ENCODE measurements at places on chromosomes 12 and 14. TPM values are rescaled to one million over a fixed set of nuclear protein-coding genes. Genes with fewer than 3 reads are reported as not detected.

Gene LUM
- total RNA-seq: not detected

Gene UBC
- total RNA-seq: 773 TPM

Gene LEMD3
- total RNA-seq: 62.1 TPM

Gene AICDA
- not detected for total RNA-seq

Gene GPHN
- 12.1 TPM for total RNA-seq

- H3K27ac ChIP-seq: peak overlapping the region; percentile 94
- peaks cover 33% of the 10 kb centered on the region for H3K36me3 ChIP-seq
- DNase-seq: no peak
Measured at GRCh38 chr14:75522983-75523318, 682 bp downstream of the BATF start.

- DNase-seq: no peak
- H3K27ac ChIP-seq: no peak overlapping the region
- no peaks in the 10 kb centered on the region for H3K4me1 ChIP-seq
Measured at GRCh38 chr14:44404036-44404435, 103.0 kb downstream of the FSCB start.

DNA sequence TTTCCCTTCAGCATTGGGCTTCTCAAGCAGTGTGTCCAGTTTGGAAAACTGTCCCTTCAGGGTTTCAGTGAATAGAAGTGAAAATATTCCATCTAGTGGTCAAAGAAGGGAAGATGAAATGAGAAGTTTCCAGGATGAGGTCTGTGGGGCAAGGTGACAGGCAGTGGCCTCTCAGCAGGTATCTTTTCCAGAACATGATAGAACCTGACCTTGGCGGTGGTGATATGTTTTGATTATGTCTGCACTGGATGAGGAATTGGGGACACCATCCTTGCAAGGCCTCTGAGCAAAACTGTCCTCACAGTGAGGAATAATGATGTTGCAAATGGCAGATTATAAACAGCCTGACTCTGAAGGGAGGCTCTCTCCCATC, 4.7 kb downstream of the GPX2 start:
- H3K4me3 ChIP-seq: no peak overlapping the region
- peaks cover 86% of the 10 kb centered on the region for H3K36me3 ChIP-seq
- H3K27ac ChIP-seq: peak overlapping the region; percentile 61
- no peaks in the 10 kb centered on the region for H3K27me3 ChIP-seq
- DNase-seq: no peak

GRCh38 chr12:84463741-84464495, 448.7 kb downstream of the SLC6A15 start:
- no peaks in the 10 kb centered on the region for H3K27me3 ChIP-seq
- DNase-seq: no peak
- H3K4me3 ChIP-seq: no peak overlapping the region

DNA sequence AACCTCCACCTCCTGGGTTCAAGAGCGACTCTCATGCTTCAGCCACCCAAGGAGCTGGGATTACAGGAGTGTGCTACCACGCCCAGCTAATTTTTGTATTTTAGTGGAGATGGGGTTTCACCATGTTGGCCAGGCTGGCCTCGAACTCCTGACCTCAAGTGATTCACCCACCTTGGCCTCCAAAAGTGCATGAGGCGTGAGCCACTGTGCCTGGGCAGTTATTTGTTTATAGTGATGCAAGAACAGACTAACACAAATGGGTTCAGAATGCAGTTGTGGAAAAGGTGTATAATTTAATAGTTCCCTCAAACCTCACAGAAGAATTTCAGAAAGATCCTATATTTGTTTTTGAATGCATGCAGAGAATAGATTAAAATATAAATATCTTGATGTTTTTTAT, 447.1 kb downstream of the ZFP36L1 start:
- no peak overlapping the region for H3K27ac ChIP-seq
- H3K4me1 ChIP-seq: peaks cover 44% of the 10 kb centered on the region
- peaks cover 2% of the 10 kb centered on the region for H3K36me3 ChIP-seq

GRCh38 chr12:121614872-121615467, 11.4 kb upstream of the ORAI1 start:
- DNase-seq: no peak
- H3K27me3 ChIP-seq: no peaks in the 10 kb centered on the region
- no peak overlapping the region for H3K4me3 ChIP-seq

DNA sequence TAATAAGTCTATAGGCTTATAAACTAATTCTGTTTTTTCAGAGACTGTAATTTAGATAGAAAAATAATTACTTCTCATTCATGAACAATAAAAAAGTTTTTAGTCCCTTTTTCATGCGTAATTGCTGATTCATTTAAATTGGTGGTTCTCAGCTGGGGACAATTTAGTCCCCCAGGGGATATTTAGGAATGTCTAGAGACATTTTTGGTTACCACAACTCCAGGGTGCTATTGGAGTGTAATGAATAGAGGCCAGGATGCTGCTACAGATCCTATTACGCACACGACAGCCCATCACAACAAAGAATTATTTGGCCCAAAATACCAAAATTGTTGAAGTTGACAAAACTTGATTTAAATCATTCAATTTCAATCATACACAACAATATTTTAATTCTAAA, 22.8 kb upstream of the VCPKMT start:
- peaks cover 27% of the 10 kb centered on the region for H3K36me3 ChIP-seq
- H3K4me3 ChIP-seq: no peak overlapping the region
- no peak overlapping the region for H3K27ac ChIP-seq
- H3K4me1 ChIP-seq: no peaks in the 10 kb centered on the region
- no peaks in the 10 kb centered on the region for H3K27me3 ChIP-seq

GRCh38 chr12:20367583-20368113, 689 bp upstream of the PDE3A start:
- H3K27me3 ChIP-seq: peaks cover 49% of the 10 kb centered on the region
- H3K4me3 ChIP-seq: no peak overlapping the region
- DNase-seq: no peak
- H3K27ac ChIP-seq: no peak overlapping the region

GRCh38 chr14:53209370-53209769, 56.2 kb upstream of the DDHD1 start:
- no peak for DNase-seq
- H3K36me3 ChIP-seq: peaks cover 4% of the 10 kb centered on the region

Measured in naive thymus-derived CD8-positive, alpha-beta T cell (primary cell).